ENCODE measurements at places on chromosomes 16 and 17.
A peak's percentile ranks its signal among the peaks of the same experiment; 100 is the strongest.

DNA sequence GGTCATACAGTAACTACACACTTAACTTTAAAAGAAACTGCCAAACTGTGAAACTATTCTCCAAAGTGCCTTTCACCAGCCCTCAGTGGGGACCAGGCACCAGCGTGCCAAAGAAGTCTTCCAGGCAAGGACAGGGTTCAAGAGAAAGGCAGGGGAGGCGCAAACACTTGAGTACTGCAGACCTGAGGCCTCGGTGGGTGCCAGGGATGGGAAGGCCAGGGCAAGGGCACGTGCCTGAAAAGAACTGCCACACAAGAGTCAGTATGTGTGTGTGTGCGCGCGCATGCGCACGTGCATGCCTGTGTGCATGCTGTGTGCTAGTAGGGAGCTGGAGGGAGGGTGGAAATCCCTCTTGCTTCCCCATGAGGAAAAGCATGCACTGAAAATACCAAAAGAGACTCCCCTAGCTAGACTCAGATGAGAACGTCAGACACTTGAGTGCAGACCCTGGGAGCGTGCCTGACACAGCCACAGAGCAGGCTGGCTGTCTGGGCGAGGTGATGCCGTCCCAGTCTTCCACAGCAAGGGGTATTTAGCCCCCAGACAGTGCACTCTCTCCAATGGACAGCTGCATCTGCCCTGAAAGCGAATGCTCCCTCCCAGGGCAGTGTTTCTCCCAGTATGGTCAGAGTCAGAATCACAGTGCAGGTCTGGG lies 40.1 kb upstream of the GSG1L start:
- DNase-seq = no peak

GRCh38 chr17:77374170-77374936 lies 233.6 kb downstream of the SEC14L1 start:
- no peak for DNase-seq

- no peak for DNase-seq
Observed at GRCh38 chr16:27869411-27869810, 194.1 kb downstream of the GSG1L start.

GRCh38 chr17:60353773-60354172 lies 38.2 kb downstream of the USP32 start:
- no peak for DNase-seq

DNA sequence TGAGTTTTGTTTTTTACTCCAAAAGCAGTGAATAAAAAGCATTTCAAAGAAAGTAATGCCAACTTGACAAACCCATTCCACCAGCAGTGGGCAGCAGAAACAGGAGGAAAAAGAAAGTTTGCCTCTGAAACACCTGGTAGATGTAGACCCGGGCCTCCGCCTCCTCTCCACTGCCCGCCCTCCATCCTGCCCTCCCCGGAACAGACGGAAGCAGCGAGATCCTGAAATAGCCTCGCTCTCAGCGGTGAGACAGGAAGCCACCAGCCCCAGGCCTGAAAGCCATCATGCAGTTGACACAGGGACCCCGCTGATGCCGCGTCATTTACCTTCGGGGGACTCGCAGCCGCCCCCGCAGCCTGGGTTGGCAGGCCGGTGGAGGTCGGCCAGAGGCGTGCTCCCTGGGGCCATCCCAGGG lies 67.8 kb downstream of the C16orf78 start:
- DNase-seq = no peak

- DNase-seq = no peak
Observed at GRCh38 chr17:44402564-44403172, 13.2 kb upstream of the ITGA2B start.

DNA sequence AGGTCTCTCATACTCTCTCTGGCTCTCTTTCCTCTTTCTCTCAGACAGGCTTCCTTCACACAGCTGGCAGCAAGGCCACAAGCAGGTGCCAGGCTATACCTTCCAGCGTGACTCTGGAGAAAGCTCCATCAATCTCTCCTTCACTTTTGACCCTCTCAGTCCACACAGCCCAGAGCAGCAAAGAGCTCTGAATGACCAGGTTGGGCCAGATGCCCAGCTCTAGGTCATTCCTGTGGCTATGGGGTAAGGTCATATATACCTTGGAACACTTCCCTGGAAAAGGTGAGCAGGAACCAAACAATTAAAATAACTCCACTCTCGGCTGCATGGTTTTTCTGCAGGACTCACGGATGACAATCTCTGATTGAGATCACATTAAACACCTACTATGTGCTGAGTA lies 8.8 kb downstream of the ADAP2 start:
- DNase-seq = no peak

GRCh38 chr16:19532601-19533000 lies 8.9 kb downstream of the CCP110 start:
- no peak for DNase-seq

DNA sequence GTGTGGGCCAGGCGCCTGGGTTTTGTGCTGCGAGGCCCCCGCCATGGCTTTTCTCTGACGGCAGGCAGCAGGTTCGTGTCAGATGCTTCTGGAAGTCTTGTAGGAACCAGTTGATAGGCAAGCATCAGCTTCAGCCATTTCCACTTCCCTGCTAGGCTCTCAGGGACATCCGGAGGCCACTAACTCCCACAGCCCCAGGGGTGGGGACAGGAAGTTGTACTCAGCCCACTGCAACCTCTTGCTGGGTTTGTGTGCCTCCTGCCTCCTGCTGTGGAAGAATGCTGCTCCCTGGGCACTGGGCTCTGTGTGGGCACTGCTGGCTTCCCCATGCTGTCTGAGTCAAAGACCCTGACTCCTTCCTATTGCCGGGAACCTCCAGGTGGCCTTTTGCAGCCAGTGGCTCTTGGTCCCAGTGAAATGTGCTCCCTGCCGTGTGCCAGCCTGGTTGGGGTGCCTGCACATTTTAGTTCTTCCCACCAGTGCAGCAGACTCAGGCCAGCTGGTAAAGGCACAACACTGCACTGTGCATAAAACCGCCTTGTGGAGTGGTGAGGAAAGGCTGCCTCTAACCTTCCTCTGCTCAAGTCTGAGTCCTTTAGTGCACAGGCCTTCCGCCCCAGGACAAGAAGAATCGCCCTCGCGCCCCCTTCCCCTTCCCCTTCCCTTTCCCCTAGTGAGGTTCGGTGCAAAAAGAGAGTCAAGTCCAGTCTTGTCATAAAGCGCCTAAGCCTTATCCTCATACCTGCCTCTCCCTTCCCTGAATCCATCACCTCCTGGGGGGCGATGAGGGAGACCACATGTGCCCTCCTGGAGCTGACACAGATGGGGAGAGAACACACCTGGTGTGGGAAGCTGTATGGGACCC lies 16.6 kb downstream of the LDHD start:
- no peak for DNase-seq

DNA sequence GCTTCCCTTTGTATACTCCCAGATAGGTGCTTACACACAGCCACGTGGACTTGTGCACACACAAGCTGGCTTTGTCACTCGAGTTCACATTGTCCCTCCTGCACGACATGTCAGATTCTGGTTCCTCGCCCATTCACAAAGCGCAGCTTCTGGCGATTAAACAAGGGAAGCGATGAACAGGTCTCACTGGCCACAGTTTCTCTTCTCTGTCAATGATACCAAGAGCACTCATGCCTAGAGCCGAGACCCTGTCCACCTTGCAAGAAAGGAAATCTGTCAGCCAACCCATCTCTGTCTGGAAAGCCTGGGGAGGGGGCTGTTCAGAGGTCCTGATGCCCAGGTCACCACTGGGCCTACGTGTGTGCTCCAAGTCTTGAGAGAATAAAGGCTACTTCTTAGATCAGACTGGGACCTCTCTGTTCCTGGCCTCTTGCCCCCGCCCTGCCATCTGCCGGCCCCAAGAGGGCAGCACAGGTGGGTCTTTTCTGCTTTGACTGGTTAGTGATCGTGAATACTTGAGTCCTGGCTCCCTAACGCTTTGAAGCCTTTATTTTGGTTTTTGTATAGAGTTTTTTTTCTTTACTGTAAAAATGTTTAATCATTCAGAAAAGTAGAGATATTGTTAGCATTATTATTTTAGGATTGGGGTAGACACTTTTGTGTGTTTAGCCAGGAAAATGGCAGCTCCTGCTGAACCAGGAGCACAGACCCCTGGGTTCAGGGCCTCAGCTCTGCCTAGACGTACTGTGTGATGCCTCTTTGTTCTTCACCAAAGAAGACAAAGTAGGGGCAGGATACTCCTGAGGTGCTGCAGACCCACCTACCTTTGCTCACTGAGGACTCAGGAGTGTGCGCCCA lies 104.7 kb downstream of the MRM1 start:
- DNase-seq = no peak

- no peak for DNase-seq
Observed at GRCh38 chr16:87973717-87974116, 22.5 kb downstream of the BANP start.

GRCh38 chr16:3819746-3820724 lies 60.5 kb downstream of the CREBBP start:
- DNase-seq = peak; percentile 26

GRCh38 chr17:43608313-43608712 lies 53.4 kb downstream of the MEOX1 start:
- DNase-seq = no peak

DNA sequence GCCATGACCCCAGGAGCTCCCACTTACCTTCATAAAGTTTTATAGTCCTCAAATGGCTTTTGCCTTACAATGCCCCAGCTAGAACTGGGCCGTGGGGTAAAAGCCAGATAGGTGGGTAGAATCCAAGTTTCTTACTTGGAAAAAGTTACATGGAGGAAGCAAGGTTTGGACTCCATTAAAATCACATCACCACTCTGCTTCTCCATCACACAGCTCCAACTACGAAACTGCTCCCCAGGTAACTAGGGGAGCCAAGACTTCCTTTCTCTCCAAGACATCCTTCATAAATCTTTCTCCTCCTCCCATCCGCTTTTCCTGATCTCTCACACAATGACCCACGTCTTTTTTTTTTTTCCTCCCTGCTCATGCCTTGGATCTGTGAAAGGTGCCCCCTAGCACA lies 130.8 kb upstream of the RCVRN start:
- DNase-seq = no peak

- no peak for DNase-seq
Observed at GRCh38 chr16:18804540-18804939, 3.2 kb upstream of the ARL6IP1 start.

GRCh38 chr17:7721612-7722011 lies 4.1 kb downstream of the DNAH2 start:
- no peak for DNase-seq

DNA sequence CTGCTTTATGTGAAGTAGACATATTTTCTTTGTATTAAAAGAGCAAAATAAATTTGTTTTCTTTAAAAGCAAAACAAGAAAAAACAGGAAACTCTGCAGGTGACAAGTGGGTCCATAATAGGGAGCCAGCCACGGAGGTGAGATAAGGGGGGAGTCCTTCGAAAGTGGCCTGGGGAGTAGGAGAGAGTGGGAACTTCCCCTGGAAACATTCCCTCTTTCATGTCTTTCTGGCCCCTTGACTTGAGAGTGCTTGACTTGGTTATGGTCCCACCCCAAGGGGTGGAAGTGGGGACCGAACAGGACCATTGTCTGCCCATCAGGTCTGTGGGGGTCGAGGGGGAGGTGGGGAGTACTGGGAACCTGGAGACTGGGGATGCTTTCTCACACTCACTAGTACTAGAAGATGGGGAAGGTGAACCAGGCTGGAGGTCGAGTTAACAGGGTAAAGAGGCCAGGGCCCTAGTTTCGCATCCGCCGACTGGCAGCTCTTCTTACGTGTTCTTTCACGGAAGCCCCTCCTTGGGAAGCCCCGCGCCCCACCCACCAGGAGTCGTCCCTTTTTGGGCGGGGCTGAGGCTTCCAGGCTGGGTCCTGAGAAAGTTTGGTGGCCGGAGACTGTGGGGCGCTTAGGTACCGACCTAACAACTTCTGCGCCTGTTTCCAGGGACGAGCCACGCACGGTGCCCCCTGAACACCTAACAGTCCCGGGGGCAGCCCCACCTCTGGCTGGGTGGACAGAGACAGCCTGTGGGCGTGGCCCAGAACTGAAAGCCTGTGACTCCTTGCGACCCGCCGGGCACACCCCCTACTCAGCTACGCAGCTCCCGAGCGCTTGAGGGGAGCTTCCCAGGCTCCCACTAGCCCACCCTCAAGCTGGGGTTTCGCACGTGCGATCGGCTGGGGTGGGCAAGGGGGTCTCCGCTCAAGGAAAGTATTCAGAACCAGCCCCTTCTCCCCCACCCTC lies 790 bp downstream of the TRADD start:
- no peak for DNase-seq

DNA sequence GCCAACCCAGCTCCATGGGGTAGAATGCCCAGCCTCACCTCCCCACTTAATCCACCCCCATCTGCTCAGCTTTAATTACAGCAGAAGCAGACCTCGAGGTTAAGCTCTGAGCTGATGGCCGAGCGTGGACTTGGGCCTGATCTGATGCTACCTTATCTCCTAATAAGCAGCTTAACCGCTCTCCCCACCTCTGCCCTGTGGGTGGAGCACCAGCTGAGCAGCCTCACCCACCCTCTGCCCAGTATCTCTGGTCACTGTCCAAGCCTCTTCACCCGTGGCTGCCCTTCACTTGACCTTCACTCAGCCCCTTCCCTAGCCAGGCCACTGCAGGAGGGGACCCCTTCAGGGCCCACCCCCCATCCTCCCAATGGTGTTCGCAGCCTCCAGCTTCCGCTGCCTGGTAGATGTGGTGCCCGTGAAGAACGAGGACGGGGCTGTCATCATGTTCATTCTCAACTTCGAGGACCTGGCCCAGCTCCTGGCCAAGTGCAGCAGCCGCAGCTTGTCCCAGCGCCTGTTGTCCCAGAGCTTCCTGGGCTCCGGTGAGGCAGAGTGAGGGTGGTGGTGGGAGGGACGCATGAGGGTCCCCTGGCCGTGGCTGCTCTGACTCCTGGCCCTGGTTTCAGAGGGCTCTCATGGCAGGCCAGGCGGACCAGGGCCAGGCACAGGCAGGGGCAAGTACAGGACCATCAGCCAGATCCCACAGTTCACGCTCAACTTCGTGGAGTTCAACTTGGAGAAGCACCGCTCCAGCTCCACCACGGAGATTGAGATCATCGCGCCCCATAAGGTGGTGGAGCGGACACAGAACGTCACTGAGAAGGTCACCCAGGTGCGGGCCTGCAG lies 6.8 kb downstream of the KCNH6 start:
- DNase-seq = no peak

DNA sequence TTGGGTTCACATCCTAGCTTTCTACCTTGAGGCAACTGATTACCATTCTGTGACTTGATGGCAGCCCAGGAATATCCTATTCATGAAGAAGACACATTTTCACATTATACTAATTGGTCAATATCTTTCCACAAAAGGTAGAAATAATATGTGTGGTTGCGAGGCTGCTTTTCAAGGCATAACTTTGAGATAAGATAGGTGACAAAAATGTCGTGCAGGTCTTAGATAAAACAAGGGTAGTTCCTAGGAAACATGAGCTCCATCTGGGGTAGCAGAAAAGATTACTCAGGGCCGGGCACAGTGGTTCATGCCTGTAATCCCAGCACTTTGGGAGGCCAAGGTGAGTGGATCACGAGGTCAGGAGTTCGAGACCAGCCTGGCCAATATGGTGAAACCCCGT lies 22.3 kb upstream of the TEKT3 start:
- DNase-seq = no peak

Measured in NCI-H1417 treated with DMSO at 0.1 percent for 48 hours (cell line).